ENCODE measurements at places on chromosomes 16 and 17.

DNA sequence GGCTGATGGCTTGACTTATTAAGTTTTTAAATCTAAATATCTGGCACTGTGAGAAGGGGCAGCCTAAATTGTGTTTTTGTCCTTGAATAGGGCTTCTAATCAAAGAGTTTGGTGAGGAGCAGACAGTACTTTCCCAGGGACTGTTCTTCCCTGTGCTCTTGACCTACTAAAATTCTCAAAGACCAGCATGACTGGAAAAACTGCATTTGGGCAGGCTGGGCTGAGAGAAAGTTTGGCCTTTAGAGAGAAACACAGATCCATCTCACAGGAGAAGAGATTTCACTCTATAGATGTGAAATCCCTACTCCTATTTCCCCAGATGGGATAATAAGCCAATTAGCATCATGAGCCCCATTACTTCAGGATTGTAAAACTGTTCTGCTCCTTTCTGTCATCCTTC lies 7.3 kb downstream of the PCTP start:
- DNase-seq = no peak

DNA sequence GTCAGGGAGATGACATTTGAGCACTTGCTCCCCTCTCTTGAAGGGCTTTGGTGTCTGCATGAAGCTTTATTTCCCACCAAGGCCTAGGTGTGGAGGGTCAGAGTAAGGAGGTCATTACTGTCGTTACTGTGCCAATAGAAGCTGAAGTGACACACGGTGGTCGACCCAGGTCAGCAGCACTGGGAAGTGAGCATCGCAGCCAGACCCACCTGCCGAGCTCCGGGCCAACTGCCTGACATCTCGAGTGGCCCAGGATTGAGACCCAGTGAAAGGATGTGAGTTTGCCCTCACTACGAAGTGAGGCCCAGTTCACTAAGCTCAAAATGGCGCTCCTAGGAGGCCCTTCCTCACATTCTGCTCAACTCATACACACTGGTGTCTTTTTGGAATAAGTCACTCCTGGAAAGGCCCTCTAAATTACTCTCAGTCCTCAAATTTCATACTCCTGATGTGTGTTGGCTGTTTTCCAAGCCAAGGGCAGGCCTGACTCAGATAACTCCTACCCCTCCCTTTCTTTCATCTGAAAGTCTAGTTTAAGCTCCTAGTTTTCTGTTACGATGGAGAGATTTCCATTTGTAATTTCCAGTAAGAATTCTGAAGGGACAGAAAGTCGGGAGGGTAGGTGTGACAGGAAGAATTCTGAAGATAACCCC lies 200.4 kb downstream of the LGALS9B start:
- peak; percentile 73 for DNase-seq

- no peak for DNase-seq
Measured at GRCh38 chr17:59641799-59642484, 22.2 kb downstream of the CLTC start.

DNA sequence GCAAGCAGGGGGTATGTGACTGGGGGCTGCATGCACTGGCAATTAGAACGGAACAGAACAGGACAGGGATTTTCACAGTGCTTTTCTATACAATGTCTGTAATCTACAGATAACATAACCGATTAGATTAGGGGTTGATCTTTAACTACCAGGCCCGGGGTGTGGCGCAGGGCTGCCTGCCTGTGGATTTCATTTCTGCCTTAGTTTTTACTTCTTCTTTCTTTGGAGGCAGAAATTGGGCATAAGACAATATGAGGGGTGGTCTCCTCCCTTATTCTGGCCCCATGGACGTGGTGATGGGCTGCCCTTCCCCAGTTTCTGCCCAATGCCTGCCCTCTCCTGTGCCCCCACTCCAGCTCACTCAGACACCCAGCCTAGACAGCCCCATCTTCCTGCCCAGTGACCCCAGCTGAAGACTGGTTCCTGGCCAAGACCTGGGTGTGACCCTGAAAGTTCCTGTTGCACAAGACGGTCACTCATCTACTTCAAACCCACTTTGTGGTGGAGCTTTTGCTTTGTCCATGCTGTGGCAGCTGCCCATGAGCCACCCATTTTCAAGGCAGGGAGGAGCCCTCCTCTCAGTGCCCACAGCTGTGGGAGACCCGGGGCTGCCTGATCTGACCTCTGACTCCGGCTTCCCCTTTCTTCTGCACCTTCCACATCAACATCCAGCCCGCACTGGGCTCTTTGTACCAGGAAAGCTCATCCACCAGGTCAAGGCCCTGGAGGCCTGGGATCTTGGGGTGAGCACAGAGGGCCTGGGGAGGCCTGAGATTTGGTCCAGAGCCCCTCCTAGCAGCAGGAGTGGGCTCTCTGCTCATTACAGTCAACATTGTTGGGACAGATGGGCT lies 18.6 kb downstream of the ALOX12B start:
- no peak for DNase-seq

Data from amniotic epithelial cell (primary cell).